Naive thymus-derived CD4-positive, alpha-beta T cell (primary cell): ENCODE measurements at places on chromosomes 4 and X. TPM values are rescaled to one million over a fixed set of nuclear protein-coding genes. Genes with fewer than 3 reads are reported as not detected.

- H3K36me3 ChIP-seq, result no peaks in the 10 kb centered on the region
- no peak overlapping the region for H3K27ac ChIP-seq
- no peak for DNase-seq
- H3K4me1 ChIP-seq, result peaks cover 4% of the 10 kb centered on the region
- no peak overlapping the region for H3K4me3 ChIP-seq
Measured at GRCh38 chr4:56764775-56765174, 56.7 kb downstream of the SPINK2 start.

GRCh38 chr4:143025081-143025704 lies 159.5 kb upstream of the USP38 start:
- no peak overlapping the region for H3K27ac ChIP-seq
- no peak overlapping the region for H3K4me3 ChIP-seq
- H3K27me3 ChIP-seq, result no peaks in the 10 kb centered on the region
- no peak for DNase-seq
- no peaks in the 10 kb centered on the region for H3K4me1 ChIP-seq

GRCh38 chr4:183253451-183253850 lies 66.6 kb downstream of the CLDN22 start:
- no peaks in the 10 kb centered on the region for H3K36me3 ChIP-seq
- H3K4me3 ChIP-seq, result no peak overlapping the region
- no peaks in the 10 kb centered on the region for H3K4me1 ChIP-seq
- H3K27ac ChIP-seq, result no peak overlapping the region

DNA sequence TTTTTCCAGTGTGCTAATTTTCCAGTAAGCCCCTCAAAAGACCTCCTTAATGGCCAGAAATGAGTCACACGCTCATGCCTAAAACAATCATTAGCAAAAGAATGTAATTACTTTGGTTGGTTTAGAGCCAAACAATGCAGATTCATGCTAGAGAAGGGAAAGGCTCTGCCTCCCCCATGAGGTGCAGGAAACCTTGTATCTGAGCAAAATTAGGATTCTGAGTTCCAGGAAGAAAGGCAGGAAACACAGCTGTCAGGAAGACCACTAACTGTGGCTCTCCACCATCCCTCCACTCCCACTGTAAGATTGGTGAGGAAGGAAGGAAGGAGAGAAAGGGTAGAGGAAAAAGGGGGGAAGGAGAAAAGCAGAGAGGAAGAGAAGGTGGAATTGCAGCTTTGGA lies 104.9 kb upstream of the DHX15 start:
- H3K27ac ChIP-seq, result no peak overlapping the region
- DNase-seq, result no peak
- no peaks in the 10 kb centered on the region for H3K36me3 ChIP-seq

DNA sequence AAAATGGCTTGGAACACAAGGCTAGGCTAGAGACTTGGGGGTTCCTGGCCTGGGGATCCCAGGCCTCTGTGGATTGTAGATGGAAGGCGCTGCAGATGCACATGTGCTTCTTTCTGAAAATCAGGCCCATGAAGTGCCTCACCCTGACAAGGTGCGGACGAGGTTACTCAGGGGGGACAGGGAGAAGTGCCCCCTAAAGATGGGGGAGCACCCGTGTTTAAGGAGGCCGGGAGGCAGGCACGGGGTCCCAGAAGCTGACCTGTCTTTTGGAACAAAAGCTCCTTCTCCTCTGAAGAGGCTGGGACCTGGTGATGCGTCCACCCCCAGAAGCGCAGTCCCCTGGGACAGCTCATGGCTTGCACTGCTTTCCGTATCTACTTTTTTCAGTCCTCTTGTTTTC lies 2.4 kb downstream of the PDZD4 start:
- H3K4me3 ChIP-seq, result no peak overlapping the region
- no peaks in the 10 kb centered on the region for H3K4me1 ChIP-seq
- H3K27ac ChIP-seq, result no peak overlapping the region
- H3K36me3 ChIP-seq, result no peaks in the 10 kb centered on the region
- no peaks in the 10 kb centered on the region for H3K27me3 ChIP-seq

The JAKMIP1 gene
- 0.66 TPM for total RNA-seq

The WWC2 gene
- 13.8 TPM for total RNA-seq
